Activated CD8-positive, alpha-beta T cell treated with anti-CD3 and anti-CD28 coated beads, Interleukin-2, amount 10 ng/mL, durations not matched to agents 7 days and 5 days (primary cell): ENCODE measurements at places on chromosomes 5 and 9.

- DNase-seq = no peak
These were observed 389.8 kb upstream of the SEMA6A start for GRCh38 chr5:116964438-116964837.

DNA sequence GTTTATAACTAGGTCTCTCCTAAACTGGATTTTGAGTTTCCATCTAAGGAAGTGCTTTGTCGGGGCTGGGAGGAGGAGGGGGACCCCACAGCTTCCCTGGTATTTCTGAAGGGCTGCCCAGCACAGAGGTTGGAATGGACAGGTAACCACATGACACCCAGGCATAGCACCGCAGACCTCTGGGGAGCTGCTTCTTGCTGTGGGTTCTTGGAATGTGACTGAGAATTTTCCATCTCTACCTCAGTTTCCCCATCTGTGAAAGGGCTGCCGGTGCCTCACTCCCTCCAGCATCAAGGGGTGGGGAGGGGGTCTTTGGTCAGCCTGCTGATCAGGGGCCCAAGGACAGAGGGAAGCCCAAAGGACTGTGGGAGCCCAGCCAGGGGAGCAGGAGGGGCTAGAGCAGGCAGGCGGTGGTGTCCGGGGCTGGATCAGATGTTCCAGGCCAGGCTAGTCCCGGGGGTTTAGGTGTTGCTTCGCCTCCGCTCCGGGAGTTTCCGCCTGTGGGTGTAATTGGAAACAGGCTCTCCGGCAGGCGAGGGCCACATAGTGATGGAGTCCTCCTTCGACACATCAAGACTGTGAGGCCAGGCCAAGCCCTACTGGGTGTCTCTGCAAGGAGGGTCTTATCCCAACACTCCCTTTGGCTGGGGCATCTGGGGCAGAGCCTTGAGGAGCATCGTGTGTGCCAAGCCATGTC is 3.3 kb downstream of the OLFML2A start:
- DNase-seq = no peak

GRCh38 chr9:83065233-83065632 is 2.3 kb upstream of the RASEF start:
- no peak for DNase-seq

- DNase-seq = no peak
These were observed 1.2 kb upstream of the IL11RA start for GRCh38 chr9:34650816-34651215.

DNA sequence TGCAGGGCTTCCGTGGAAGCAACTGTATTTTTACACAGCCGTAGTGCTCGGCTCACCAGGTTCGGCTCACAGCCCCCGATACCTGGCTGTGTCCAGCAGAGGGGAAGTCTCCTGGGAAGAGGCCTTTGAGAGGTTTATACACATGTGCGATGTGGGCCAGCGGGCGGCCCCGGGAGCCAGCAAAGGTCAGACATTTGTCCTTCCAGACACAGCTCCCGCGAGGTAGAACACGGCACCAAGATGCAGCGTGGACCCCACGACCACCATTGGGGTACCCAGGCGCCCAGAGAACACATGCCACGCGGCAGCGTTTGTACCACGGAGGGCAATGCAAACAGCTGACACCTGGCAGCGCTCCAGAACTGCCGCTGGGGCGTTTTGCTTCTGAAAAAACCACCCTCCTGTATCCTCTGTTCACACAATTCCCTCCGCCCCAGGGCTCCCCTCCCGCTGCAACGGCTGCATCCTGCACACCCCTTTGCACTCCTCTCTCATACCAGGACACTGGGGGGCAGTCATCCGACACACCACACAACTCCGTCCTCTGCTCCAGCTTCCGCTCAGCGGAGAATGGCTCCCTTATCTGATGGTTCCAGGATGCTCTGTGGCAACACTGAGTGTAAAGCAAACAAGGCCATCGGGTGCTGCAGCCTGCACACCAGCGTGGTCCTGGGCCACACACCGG is 235.3 kb downstream of the SYK start:
- DNase-seq = peak; percentile 87

DNA sequence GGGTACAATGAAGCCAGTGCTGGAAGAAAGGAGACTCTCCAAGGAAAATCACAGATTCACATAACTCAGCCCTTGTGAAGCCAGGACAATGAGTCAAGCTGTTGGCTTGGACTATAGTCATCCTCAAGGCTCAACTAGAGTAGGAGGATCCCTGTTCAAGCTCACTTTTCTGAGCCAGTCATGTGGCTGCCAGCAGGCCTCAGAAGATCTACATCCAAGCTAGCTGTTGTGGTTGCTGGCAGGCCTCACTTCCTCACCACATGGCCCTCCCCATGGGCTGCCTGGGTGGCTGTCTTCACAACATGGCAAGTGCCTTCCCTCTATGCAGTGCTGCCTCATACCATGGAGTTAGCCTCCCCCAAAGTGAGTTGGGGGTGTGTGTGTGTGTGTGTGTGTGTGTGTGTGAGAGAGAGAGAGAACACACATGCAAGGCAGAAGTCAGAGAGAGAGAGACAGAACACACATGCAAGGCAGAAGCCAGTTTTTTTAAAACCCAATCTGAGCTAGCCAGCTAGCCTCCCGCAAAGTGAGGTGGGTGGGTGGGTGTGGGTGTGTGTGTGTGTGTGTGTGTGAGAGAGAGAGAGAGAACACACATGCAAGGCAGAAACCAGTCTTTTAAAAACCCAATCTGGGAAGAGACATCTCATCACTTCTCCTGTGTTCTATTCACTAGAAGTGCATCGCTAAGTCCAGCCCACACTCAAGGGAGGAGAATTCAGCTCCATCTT is 17.1 kb downstream of the SCAI start:
- peak; percentile 93 for DNase-seq

DNA sequence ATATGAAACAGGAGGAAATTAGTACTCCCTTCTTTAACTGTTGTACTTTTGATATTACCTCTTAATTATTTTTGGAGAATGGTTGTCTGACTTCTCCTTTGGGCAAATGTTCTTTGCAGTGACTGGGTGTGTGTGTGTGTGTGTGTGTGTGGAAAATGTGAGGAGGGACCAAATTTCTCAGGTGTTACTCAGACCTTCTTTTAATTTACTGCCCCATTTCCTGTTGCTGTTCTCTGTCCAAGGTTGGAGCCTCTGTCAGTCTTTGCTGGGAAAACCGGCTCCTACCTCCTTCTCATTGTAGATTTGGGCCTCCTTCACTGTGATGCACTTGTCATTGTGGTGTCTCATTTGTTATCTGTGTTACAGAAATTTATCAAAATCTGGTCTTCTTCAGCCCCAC is 68.4 kb downstream of the PBX3 start:
- DNase-seq = no peak

GRCh38 chr5:149452665-149453617 is 73.8 kb upstream of the IL17B start:
- no peak for DNase-seq
